CD4-positive, alpha-beta T cell treated with Interleukin-17A for 4 hours (primary cell): ENCODE measurements at places on chromosomes 2 and 18.

DNA sequence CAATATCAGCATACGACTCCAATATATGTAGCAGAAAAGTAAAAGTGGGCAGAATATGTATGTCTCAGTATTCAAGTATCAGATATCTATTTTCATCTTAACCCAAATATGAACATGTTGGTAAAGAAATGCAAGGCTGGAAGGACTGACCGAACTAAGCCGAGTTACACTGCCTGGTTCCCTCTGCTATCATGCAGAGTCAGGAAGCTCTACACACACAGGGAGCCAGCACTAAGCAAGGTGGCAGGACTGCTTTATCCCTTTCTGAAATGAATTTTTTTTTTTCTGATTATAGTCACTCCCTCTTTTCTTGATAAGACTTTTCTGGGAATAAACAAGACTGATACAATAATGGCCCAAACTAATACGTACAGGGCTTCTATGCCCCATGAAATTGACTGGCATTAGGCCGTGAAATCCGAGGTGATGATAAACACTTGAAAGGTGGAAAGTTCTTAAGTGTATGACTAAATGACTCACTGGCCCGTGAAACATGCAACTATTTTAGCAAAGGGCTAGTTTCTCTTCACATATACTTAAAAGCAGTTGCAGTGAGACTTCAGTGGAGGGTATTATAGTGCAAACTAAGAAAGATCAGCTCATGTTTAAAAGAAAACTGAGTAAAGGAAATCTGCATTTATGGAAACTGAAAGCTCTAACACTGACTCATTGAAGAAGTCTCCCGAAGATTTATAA, 14.9 kb downstream of the DPP4 start:
- peak; percentile 34 for DNase-seq

- DNase-seq = no peak
These were observed 41.0 kb downstream of the PAX8 start for GRCh38 chr2:113237604-113238160.

DNA sequence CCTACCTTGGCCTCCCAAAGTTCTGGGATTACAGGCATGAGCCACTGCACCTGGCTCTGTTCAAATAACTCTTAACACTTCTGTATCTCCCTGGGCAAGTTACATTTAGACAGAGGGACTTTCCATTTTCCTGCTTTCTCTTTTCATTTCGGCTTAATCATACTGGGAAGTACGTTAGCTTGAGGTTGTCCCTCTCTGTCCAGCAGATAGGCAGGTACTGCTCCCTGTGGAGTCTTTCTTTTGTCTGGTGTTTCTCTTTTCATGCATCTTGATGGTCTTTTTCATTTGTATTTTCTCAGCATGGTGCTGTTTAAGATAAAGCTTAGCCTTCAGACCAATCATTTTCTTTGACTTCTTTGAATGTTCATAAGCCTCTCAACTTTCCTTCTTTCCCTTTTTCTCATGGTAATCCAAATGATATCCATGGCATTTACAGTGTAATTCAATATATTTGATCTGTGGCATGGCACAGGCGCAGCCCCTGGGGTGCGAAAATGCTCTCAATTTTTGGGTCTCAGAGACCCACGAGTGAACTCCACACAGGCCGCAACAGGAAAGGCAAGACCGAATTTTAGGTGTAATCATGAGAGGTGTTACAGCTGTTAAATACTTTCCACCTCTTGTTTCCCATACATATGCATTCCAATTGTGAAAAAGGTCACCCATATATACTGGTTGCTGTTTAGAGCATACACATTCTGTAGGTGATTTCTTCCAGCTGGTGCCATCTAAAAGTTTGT, 99.9 kb upstream of the MYO3B start:
- DNase-seq = no peak

DNA sequence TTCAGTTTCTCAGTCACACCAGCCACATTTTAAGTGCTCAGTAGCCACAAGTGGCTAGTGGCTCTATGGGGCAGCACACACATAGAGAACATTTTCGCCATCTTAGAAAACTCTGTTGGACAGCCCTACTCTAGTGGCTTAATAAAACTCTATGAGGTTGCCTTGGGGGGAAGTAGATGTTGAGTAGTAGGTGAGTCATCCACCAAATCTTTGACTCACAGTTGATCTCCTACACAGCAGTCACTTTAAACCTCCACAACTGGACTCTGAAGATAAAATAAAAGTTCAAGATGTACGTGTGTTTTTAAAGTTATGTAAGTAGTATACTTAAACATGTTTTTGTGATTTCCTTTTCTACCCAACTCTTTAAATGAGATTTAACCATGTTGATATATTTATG, 379.0 kb downstream of the SETBP1 start:
- no peak for DNase-seq

DNA sequence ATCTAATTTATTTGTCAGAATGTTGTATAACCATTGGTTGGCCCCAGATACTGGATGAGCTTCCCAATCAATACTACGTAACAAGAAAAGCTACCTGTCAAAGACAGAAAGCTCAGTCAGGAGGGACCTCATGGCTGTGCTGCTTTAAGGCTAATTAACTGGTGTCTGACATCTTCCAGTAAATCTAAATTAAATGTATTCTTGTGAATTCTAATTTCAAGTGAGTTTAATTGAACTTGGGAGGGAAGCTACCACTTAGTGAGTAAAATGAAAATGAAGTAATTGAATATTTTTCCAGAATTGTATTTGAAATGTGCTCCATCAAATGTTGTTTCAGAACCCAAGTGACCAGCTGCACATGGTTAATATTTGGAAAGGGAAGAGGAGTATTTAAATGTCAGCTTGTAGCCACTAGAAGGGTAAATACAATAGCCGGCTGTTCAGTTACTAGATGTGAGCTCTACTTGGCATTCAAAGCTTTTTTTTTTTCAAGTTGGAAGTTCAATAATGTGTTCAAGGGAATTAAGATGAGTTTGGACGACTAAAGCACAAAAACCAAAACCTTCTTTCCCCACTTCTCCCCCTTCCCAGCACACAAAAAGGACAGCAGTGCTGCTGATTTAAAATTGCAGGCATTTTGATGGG, 62.0 kb downstream of the GPR39 start:
- no peak for DNase-seq

DNA sequence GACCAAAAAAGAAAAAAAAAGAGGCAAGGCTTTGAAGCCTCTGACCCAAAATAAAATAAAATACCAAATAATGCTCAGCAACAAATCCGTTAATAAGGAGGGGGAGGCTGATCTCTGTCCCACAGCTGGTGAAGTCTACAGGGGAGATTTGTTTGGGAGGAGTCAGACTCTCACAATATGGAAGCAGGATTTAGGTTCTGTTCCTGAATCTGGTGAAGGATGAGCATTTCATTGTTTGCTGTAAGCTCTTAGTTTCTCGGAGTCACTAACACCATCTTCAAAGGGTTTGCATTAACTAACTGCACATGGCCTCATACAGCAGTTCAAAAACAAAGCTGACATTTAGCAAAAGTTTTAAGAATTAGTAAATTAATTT, 339.4 kb upstream of the TNP1 start:
- DNase-seq = no peak

GRCh38 chr18:63949068-63949737, at the start of gene HMSD:
Gene HMSD, plus strand, starts transcription at chr18:63949301. Its CDS starts 4,155 bp downstream, at chr18:63953456.
- DNase-seq = peak; percentile 53

GRCh38 chr2:109030870-109031475, 42.0 kb upstream of the EDAR start:
- DNase-seq = peak; percentile 61

DNA sequence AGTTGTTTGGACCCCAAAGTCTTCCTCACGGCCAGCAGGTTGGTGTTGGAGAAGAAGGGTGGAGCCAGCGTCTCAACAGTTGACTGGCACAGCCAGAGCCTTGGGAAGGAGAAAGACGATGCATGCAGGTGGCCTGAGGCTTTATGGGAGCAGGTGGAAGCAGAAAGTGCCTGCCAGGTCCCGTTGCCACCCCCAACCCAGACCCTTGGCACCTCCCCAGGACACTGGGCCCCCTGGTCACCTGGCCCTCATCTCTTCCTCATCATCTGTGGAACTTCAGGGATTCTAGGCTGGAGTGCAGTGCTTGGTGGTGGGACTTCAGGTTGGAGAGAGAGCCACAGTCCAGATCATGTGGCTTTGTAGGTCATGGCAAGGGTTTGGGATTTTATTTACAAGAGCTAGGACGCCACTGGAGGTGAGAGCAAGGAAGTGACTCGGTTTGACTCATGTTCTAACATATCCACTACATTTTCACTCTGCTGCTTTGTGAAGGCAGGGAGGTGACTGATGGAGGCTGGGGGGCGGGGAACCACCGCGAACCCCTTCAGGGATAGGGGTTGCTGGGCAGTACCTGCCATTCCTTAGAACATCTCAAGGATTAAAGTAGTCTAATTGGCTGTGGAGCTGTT, 62.5 kb upstream of the B3GNT7 start:
- DNase-seq = no peak

- DNase-seq = no peak
These were observed 44.1 kb upstream of the SLC14A2 start for GRCh38 chr18:45571195-45571594.

DNA sequence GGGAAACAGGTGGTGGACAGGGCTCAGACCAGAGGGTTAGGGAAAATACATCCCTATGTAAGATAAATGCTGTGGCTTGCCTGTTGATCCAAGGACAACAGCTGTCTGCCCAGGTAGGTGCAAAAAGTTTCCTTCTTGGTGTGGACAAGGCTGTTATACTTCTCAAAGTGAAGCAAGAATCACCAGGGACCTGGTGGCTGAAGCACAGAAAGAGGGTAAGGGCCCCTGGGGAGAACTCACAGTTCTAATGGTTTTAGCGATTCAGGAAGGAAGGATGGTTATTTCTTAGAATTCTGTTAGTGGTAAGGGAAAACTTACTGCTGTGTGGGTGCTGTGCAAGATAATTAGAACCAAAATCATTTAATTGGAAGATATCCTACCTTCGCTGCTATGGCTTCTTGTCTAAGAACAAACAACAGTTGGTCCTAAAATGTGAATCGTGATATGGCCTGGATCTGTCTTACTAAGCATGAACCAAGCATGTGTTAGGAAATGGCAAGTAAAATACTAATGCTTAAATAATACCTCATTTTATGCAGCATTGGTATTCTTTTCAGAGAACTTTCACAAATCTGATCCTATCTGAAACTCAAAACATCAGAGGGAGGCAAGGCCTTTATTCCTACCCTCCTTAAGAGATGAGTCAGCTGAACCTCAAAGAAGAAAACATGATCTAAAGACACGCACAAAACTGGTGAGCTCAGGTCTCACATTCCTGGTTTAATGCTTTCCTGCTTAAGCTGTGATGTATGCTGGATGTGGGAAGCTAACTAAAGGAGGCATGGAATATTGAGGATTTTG, 159.2 kb upstream of the THUMPD2 start:
- DNase-seq = no peak

DNA sequence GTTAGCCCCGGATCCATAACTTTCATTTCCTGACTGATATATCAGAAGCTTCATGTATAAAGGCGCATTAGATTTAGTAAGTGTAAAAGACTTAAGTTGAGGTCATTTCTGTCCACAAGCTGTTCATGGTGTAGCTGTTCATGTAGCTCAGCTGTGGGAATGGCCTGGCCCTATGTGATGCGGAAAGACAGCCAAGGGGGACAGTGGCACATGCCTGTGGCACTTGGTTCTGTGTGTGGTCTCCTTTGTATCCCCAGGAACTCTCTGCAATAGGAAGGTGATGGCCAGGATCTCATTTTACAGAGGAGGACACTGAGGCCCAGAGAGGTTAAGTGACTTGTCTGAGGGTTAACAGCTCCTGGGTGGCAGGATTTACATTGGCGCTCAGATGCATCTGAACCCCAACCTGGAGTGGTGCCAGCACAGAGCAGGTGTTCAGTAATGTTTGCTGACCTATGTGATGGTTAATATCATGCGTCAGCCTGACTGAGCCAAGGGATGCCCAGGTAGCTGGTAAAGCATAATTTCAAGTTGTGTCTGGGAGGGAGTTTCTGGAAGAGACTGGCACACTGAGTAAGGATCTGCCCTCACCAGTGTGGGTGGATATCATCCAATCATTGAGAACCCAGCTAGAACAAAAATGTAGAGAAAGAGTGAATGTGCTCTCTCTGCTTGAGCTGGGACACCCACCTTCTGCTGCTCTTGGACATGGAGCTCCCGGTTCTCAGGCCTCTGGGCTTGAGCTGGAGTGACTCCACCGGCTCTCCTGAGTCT, 25.4 kb downstream of the HPCAL1 start:
- DNase-seq = peak; percentile 55

- no peak for DNase-seq
These were observed 15.2 kb upstream of the AGFG1 start for GRCh38 chr2:227456772-227457171.

DNA sequence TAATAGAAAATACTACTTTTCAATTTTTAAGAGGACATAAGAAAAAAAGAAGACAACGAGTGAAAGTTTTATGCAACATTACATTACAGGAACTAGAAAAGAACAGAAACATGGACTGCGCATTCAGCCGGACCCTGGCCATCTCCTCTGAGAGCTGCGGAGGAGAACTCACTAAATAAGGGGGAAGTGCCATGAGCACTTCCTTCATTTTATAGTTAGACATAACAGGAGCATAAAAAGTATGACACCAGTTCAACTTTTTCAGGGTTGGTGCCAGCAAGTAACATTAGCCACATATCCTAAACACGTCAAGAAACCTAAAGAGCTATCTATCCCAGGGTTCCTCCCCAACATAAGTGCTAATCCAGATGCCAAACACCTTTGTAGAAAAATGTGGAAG, 78.0 kb upstream of the SERTAD2 start:
- no peak for DNase-seq

- no peak for DNase-seq
These were observed 187.9 kb upstream of the HS6ST1 start for GRCh38 chr2:128506534-128506933.

DNA sequence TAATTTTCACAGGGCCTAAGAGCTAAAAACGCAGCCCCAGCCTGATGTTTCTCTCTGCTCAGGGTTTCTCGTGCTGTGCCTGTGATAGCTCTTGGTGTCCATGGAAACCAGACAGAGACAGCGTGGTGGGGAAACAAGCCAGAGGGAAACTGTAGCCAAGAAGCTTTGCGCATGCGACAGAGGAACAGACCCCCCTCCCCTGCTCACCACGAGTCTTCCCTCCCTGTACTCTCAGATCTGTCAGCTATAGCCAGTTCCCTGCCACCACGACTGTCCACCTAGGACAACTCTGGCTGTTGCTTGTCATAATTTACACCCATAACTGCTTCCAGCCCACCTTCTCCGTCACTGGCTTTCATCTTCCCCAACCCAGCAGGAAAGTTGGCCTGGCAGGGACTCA, 13.2 kb upstream of the DNAJC27 start:
- DNase-seq = no peak

GRCh38 chr18:37393945-37394609, 171.5 kb downstream of the CELF4 start:
- DNase-seq = no peak

GRCh38 chr2:184611361-184612085, 13.2 kb downstream of the ZNF804A start:
- no peak for DNase-seq

GRCh38 chr18:46148810-46149209, 44.6 kb downstream of the HAUS1 start:
- DNase-seq = peak; percentile 56

DNA sequence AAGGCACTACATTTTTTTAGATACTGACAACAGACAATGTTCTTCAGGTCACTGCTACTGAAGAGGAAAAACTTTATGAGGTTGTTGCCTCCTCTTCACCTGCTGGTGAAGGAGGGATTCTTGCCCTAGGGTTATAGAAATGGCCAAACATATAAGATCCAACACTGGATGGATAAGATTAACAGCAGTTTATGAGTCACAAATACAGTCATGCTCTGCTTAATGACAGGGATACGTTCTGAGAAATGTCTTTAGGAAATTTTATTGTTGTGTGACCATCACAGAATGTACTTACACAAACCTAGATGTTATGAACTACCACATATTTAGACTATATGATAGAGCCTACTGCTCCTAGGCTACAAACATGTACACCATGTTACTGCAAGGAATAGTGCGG, 57.4 kb upstream of the AMMECR1L start:
- no peak for DNase-seq
